ENCODE measurements at places on chromosomes 13 and 19.
A peak's percentile ranks its signal among the peaks of the same experiment; 100 is the strongest.

GRCh38 chr13:42413484-42413815, 141.5 kb downstream of the AKAP11 start:
- DNase-seq, result no peak

DNA sequence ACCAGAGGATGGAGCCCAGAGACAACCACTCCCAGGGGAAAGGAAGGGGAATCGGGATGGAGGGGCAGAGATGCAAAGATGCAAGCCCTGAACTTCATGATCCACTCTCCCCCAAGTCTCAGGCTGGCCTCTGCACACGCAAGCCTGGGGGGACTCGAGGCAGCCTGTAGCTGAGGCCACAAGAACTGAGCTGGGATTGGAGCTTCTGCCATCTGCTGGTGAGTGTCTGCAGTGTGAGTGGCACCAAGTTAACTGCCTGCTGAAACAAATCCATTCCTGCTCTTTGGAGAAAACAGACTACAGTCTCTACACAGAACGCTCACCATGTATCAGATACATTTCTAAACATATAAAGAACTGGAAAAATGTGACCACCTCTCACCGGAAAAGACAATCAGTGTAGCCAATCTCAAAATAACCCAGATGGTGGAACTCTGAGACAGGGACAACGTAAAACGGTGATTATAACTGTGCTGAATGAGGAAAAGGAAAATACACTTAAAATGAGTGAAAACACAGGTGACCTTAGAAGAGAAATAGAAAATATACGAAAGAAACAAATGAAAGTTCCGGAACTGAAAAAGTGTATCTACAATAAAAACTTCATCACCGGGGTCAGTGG, 62.1 kb downstream of the KLF2 start:
- peak; percentile 10 for DNase-seq

- peak; percentile 82 for DNase-seq
Observed at GRCh38 chr13:72384186-72384823, 343.1 kb downstream of the MZT1 start.

DNA sequence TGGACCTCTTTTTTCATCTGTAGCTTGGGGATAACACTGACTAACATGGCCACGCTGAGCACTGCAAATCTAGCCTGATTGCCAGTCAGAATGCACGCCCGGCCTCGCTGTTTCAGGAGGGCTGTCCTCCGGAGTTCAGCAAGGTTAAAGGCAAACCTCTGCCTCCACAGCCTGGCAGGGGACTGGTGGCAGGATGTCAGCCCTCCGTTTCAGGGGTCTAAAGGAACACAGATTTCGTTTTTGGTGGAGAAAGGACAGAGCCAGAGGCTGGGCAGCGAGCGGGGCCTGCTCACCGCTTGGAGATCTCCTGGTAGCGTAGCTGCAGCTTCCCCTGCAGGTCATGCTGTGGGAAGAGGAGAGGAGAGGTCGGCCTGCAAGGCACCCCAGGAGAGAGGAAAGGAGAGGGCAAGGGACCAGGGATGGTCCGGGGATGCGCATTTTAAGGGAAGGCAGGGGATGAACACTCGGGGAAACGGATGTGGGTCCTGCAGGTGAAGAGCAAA, 560 bp downstream of the NDUFA7 start:
- DNase-seq, result no peak

DNA sequence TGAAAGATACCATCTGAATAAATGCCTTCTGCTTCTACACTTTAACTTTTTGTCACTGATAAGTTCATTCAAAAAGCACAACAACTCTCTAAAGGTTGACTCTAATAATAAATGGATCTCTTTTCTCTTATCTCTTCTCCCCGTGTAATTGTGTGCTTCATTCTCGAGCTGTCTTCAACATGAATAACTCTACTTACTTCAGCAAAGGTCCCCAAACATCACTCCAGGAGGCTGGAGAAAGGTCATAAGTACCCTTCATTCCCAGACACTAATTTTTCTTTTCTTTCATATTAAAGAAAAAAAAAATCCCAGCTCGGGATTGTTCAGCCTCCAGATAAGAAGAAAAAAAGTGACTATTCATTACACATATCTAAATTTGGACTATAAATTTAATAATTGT, 222.2 kb downstream of the FOXO1 start:
- DNase-seq, result no peak

DNA sequence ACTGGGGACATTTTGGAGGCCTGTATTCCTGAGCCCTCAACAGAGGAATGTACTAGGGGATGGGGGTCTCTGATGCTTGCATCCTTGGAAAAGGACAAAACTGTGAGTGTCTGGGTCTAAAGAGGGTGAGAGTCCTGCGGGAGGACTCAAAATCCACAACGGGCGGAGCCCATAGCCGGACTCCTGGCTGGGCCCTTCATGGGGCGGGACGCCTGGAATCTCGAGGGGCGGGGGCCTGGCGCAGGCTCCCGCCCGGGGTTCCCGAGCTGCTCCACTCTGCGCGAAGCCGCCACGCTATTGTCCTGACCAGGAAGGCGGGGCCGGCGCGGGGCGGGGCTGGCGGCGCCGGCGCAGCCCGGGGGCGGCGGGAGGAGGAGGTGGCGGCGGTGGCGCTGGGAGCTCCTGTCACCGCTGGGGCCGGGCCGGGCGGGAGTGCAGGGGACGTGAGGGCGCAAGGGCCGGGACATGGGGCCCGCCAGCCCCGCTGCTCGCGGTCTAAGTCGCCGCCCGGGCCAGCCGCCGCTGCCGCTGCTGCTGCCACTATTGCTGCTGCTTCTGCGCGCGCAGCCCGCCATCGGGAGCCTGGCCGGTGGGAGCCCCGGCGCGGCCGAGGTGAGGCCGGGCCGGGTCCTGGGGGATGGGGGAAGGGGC, at the start of gene APLP1:
Gene APLP1, plus strand, starts transcription at position 403 of the 651 bp plus-strand sequence. Its CDS starts 63 bp downstream, at position 466.
- peak; percentile 58 for DNase-seq

DNA sequence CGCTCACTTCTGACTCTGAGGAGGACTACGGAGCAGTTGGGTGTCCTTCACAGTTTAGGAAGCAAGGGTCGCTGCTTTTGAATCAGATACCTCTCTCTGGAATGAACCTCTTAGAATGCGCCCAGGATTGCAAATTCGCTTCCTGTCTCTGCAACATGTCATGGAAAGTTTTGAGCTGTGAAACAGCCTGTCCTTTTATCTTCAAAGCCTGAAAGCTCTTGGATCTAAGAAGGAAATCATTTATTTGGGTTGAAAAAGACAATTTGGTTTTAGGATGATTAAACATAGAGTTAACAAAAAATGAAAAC, 134.1 kb downstream of the KATNAL1 start:
- DNase-seq, result no peak
